ENCODE measurements at places on chromosomes 1 and 21.

- DNase-seq: peak; percentile 22
Measured at GRCh38 chr1:91608876-91609275, 108.2 kb downstream of the CDC7 start.

- DNase-seq: no peak
Measured at GRCh38 chr1:201183209-201183608, 7.4 kb upstream of the IGFN1 start.

DNA sequence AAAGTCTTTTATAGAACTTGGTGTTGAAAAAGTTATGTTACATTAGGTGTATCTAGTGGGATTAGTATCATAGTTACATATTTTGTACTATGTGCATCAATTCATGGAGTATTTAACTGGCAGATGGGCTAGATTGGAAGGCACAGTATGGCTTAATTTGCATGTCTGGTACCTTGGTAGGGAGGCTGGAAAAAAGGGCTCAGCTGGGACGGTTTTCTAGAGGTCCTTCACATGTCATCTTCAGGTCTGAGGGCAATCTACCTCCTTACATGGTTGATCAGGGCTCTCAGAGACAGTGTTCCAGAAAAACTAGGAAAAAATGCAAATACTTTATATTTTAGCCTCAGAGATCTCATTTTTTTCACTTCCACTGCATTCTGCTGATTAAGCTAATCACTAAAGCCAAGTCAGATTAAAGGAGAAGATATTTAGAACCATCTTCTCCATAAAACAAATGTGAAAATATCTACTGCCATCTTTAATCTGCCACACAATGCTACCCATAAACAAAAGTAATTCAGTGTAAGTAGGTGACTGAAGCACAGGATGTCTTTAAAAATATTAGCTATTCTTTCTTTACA lies 209.3 kb downstream of the PLA2G4A start:
- DNase-seq: no peak

DNA sequence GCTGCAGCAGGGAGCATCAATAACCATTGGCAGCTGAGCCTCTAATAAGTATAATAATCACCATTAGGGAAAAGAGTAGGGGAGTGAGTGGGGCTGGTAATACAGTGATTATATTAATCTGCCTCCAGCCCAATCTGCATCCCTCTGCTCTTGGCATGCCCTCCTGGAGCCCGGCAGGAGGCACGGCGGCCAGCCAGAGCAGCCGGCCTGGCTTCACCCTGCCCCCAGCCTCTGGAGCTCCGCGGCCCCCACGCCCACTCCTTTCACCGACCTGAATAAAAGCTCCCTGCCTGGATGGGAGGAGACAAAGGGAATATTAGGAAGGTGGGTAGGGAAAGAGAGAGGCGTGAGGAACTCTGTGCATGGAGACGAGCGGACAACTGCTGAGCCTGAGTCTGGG lies 28.3 kb downstream of the OPTC start:
- DNase-seq: no peak

- no peak for DNase-seq
Measured at GRCh38 chr1:235588916-235589515, 60.6 kb downstream of the GNG4 start.

- DNase-seq: no peak
Measured at GRCh38 chr1:156704930-156705320, 458 bp downstream of the CRABP2 start.

GRCh38 chr1:163834778-163835177 lies 513.0 kb downstream of the NUF2 start:
- DNase-seq: peak; percentile 2

DNA sequence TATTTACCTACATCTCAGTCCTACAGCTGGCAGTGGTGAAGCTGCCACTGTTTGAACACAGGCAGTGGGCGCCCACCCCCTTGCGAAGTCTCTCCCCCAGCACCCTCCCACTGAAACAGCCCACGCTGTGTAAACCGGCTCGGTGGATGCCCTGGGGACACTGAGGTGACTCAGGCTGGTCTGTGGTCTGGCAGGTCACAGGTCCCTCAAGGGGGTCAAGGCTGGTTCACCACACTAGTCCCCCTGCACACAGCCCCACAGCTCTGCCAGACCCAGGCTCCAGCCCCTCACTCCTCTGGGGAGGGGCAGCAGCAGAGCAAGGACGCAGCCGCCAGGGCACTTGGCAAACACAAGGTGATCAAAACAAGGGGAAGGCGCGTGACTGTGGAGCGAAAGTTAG lies 7.6 kb downstream of the CHD5 start:
- no peak for DNase-seq

DNA sequence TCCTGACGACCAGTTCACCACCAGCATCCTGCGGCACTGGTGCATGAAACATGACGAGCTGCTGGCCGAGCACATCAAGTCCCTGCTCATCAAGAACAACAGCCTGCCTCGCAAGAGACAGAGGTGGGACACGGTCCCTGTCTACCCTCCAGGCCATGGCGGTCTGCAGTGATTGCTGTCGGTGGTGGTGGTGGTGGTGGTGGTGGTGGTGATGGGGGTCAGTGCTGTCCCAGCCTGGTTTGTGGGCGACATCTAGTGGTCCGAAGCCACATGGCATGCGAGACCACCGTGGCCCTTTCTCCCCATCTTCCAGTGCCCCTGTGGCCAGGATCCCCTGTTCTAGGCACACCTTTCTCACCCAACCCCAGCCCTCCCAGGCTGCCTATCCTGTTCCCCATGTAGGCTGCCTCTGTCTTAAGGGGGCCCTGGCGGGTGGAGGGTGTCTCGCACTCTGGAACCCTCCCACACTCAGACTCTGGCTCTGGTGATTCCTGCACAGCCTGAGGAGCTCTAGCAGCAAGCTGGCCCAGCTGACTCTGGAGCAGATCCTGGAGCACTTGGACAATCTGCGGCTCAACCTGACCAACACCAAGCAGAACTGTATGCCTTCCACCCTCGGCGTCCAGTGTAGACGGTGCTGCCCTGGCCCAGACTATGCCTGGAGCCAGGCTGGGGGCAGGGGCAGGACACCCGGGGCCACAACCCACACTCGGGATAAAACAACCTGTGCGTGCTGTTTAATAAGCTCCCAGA lies 3.2 kb upstream of the SLC27A3 start:
- DNase-seq: no peak

- no peak for DNase-seq
Measured at GRCh38 chr1:193747579-193747978, 561.2 kb upstream of the B3GALT2 start.

DNA sequence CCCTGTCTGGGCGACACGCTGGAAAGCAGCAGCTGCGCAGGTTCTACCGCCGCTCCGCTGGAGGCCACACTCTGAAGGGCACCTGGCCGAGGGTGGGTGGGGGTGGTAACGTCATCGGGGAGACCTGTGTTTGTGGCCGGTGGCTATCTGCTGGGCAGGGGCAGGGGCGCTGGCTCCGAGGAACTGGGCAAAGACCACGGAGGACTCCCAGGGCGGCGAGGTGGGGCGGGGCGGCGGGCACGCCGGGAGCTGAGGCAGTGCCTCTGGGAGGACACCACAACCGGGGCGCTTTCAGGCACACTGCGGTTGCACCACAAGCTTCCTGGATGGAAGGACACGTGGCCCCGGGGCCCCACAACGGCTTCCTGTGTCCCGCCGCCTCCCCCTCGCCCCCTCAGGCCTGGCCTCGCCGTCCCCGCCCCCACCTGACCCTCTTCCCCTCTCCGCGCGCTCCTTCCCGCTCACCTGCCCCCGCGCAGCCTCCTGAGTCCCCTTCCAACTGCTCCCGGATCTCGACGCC lies 3.3 kb upstream of the DENND2D start:
- DNase-seq: no peak

DNA sequence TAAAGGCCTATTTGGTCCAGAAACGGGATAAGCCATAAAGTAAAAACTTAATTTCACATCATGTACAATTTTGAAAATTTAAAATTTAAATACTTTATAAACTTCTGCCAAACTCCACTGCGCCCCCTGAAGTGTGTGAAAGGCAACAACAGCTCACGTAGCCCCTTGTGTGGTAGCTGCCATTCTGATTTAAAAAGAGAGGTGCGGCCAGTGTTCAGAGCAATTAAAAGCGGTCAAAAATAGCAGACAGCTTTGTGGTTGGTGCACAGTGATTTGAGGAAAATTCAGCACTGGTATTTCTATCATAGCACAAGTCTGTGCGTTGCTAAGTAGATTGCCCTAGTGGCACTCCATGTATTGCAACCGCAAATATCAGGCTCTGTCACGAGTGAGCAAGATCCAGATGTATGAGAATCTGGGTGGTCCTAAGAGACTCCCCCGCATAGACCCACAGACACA lies 122.5 kb downstream of the ATG4C start:
- DNase-seq: no peak

DNA sequence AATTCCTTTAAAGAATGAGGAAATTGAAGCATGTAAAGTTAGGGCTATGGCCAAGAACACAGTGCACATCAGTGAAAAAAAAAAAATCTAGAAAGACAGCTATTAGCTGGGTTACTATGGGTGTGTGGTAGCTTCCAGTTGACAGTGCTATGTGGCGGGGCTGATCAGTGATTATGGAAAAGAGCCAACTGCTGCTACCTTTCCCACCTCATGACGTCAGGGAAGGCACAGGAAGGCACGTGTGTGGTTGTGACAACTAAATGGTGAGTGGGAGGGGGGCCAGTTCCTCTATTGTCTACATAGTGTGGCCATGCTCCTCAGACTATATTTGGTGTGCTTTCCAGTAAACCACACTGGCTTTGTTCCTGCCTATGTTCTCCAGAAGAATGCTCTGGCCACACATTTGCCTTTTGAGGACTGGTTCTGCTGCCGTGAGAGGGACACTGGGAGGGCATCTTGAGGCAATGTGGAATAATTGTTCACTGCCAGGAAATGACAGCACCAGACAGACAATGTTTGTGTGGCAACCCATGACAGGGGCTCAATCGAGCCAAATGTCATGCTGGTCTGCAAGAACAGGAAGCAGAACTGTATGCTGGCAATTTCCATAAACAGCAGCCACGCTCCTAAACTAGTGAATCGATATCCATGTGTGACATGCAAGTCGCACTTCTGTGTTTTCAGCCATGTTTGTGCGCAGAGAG lies 3.0 kb upstream of the SDE2 start:
- no peak for DNase-seq

- peak; percentile 26 for DNase-seq
Measured at GRCh38 chr1:9651565-9652378, at the start of gene PIK3CD. PIK3CD (plus strand) TSS chr1:9651731; CDS start chr1:9710456, 58,725 bp downstream.

- DNase-seq: no peak
Measured at GRCh38 chr1:190274721-190275120, 202.9 kb downstream of the BRINP3 start.

DNA sequence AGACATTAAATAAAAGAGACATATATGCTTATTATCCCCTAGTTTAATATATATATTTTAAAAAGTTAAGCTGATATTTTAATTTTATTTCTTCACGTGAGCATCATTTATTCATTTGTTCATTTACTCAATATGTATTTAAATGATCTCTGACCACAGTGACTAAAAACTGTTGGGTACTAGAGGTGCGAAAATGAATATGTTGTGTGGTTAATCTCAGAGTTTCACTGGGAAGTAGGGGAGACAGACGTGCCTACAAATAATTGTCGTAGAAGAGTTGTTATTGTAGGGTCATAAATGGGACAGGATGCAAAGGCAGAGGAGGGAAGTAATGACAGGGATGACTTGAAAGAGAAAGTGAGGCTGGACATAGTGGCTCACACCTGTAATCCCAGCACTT lies 213.0 kb upstream of the CACYBP start:
- DNase-seq: no peak

DNA sequence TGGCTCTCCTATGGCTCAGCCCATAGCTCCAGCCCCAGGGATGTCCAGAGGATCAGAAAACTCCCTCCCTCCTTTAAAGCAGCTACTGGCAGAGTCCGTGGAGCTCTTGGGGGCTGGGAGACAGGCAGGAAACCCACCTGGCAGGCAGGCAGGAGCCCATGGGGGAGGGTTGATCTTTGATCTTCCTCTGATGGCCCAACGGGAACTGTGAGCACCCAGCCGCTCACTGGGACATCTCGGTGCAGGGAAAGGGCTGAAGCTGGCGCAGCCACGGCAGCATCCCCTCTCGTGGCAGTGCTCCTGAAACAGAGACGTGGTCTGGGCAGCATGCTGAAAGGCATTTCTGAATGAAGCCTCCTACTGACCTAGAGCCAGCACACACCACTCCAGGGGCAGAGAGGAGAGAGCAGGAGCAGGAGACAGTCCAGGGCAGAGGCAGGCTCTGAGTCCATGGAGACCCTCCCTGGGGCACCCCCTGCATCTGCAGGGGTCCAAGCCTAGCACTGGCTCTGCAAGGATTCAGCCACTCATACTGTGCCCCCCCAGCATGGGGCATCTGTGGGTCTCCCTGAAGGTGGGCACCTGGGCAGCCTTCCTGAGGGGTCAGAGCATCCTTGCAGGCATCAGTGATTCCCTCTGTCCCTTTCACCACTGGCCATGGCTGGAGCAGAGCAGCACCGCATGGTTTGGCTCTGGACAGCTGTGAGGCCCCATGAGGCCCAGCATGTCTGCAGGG lies 4.9 kb upstream of the SLX9 start:
- DNase-seq: no peak

GRCh38 chr1:218600968-218601367 lies 255.8 kb downstream of the TGFB2 start:
- DNase-seq: no peak

DNA sequence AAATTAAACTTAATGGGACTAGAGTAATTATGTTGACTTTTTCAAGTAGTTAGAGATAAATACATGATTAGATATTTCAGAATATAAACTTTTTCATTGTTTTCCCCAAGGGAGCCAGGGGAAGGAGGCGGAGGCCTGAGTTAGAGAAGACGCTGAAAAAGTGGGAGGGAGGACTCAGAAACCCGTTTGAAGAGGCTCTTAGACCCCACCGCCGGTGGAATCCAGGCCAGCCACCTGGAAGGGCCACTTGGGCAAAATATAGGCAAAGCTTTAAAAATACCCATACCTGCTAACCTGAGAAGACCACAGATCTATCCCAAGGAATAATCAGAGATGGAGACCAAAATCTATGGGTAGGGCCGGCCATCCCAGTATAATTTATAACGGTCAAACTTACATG lies 242.6 kb downstream of the PTPRU start:
- no peak for DNase-seq

GRCh38 chr1:240244968-240245628 lies 153.4 kb downstream of the FMN2 start:
- no peak for DNase-seq

DNA sequence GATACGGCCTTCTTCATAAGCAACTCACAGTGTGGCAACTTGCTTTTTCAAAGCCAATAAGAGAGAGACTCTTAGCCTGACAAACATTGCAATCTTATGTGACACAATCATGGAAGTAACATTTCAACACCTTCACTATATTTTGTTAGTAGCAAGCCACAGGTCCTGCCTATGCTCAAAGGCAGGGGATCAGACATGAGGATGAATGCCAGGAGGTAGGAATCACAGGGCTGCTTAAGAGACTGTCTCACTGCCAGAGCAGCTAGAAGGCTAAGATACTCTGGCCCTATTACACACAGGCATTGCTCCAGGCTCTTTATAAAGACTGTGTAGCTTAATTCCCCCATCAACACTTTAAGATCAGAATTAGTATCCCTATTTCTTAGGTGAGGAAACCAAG lies 236.2 kb upstream of the KAZN start:
- DNase-seq: no peak

All from Caki2 (cell line).